ENCODE measurements at places on chromosomes 11 and 22.

DNA sequence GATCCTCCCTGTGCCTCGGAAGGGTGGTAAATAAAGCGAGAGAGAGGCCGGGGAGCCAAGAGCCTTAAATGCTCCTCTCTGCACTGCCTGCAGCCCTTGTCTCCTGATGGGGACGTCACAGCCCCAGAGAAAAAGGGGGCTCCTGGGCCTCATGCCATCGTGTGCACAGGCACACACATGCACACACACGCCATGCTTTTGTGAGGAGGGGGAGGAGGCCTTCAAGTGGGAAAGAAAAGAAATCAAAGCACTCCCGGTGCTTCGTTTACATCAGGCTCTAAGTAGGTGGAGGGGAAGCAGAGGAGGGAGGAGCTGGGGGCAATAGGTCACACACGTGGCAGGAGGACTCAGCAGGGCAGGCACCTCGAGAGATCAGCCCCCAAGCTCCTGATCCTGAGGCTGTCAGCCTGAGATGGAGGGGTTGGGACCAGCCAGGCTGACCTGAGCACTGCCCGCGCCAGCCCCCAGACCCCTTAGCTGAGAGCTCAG is 68.2 kb upstream of the NECTIN1 start:
- no peak for DNase-seq

GRCh38 chr22:50058906-50059880 is 1.1 kb upstream of the TTLL8 start:
- DNase-seq = no peak

DNA sequence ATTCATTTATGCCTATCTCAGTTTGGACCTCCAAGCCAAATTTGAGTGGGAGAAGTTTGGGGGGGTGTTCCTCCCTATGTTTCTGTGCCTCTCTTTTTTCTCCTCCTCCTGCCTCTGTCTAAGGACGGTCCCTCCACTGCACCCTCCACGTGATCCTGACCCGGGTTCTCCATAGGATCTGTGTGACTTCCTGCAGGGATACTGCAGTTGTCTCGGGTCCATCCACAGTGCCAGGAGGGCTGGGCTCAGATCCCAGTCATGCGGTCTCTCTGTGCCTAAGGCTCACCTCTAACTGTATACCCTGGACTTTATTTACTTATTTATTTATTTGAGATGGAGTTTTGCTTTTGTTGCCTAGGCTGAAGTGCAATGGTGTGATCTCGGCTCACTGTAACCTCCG is 1354.5 kb downstream of the BRD1 start:
- no peak for DNase-seq

- no peak for DNase-seq
Measured at GRCh38 chr11:57588046-57588710, 9.3 kb upstream of the SERPING1 start.

- no peak for DNase-seq
Measured at GRCh38 chr11:2315395-2316168, 13.8 kb downstream of the TSPAN32 start.

- DNase-seq = no peak
Measured at GRCh38 chr11:120606211-120607010, 94.9 kb downstream of the GRIK4 start.

GRCh38 chr22:23233084-23233531 is 52.8 kb downstream of the BCR start:
- DNase-seq = no peak

GRCh38 chr22:50143096-50143495 is 27.4 kb upstream of the PANX2 start:
- DNase-seq = no peak

DNA sequence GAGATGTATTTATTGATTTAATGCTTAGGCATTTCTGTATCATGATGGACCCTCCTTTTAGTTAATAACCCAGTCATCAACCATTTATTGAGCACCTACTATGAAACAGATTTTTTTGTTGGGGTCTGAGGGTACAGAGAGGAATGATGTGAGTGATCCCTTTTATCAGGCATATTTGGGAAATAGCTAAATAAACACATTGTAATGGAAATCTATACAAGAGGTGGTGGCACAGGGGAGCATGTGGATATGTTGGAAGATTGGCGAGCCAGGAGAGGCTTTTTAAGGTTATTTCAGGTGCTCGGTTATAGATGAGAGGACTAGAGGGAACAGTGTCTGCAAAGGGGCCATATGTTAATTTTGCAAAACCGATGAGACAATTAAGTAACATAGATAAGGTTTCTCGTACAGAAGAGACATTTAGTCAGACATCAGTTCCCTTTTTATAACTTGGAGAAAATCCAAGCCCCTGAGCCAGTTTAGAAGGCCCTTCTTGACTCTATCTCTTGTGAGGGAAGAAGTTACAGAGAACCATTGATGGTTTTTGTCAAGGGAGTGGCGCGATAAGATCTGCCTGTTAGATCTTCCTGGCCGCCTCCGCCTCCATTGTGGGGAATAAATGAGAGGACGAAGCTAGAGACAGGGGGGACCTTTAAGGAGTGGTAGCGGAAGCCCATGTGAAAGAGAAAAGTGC is 2.0 kb downstream of the ATXN10 start:
- no peak for DNase-seq

DNA sequence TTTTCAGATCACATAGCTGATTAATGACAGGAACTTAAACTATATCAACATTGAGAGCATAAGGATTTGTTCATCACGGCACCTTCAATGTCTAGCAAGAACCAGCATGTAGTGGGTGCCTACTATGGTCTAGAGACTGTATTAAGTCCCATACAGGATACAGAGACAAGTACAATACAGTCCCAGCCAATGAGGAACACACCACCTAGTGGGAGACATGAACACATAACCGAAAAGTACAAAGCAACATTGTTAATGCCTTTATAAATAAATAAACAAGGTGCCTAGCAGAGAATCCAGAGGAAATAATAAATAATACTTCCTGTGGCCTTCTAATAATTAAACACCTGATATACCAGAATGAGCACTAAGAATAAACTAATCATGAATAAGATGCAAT is 87.7 kb upstream of the OPCML start:
- no peak for DNase-seq
